ENCODE measurements at places on chromosomes 2 and 18. TPM values are rescaled to one million over a fixed set of nuclear protein-coding genes. Genes with fewer than 3 reads are reported as not detected.

The ORC4 gene
- 34.2 TPM for total RNA-seq

The CD302 gene
- 0.44 TPM for total RNA-seq

The C2orf49 gene
- 18.5 TPM for total RNA-seq

The KHK gene
- 12.4 TPM for total RNA-seq

DNA sequence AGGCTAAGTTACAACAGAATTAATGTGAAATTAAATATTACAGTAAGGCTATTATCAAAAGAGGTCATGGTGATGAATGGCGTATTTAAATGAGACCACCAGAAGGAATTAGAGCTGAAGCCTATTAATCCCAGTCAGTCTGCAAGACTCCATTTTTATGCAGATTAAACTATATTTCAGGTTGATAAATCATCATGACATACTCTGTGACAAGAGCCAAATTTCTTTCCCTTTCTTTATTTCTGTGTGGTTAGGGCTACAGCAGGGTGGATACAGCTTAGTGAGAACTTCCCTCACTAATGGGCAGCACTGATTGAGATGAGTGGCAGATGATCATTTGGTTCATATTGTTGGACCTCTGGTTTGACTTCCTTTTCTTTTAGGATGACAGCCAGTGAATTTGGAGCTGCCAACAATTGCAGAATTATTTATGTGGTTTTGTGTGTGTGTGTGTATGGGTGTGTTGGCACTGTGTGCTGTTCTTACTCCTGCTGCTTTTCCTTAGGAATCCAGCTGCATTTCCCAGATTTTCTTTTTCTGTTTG is 481.3 kb downstream of the PIK3C3 start:
- no peak for DNase-seq

- peak; percentile 8 for DNase-seq
Observed at GRCh38 chr2:7552825-7553570, 635.8 kb downstream of the RNF144A start.

GRCh38 chr2:196252408-196253115 is 81.2 kb upstream of the STK17B start:
- DNase-seq, result no peak

GRCh38 chr18:45448871-45449270 is 166.4 kb upstream of the SLC14A2 start:
- DNase-seq, result no peak

DNA sequence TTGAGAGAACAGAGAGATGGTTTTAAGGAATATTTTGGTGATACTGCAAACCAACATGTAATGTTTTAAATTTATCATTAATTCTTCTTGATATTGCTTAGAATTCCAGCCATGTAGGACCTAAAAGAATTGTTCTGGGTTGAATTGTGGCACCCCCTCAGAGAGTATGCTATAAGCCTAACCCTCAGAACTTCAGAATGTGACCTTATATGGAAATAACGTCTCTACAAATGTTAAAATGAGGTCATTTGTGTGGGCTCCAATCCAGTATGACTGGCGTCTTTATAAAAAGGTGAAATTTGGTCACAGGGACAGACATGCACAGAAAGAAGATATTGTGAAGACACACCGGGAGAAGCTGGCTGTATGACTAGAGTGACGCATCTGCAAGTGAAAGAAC is 193.6 kb downstream of the NRXN1 start:
- no peak for DNase-seq

DNA sequence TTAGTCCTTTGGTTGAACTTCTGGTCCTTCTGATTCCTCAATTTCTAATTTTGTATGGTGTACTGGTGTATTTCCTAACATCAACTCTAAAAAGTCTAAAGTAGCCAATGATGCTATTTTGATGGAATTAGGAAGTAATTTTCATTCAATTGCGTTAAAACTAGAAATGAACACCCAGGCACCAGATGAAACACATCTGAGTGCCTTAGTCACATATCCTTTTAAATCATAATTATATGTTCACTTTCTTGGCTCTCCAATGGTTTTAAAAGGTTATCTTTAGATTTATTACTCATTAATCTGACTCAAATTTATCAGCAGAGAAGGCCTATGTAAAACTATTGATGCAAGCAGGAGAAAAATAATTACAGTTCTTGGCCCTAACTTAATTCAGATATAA is 119.7 kb downstream of the GAREM1 start:
- no peak for DNase-seq

DNA sequence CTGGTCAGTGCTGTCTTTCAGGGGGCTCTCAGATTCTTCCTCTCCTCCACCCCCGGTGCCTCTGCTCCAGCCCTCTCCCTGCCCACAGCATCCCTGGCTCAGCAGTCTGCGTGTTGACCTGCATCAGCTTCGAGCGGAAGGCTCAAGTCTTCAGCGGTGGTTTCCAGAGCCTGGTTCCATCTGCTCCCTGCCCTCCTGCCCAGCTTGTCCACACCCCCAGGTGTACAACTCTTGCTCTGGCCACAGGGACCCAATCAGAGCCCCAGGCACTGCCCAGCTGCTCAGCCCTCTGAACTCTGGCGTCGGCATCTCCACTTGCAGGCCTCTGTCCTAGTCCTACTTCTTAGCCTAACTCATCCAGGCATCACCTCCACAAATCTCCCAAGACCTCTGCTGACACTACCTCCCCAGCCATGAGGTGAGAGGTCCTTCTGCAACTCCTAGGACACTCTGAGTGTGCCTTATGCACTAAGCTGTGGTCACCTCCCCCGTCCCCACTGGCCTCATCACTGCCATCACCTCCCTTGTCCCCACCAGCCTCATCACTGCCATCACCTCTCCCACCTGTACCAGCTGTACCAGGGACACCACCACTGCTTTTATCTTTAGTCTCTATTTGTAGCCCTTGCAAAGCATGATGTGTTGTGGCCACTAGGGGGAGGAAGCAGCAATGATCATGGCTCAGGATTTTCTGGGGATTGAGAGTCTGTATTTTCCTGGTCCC is 60.9 kb downstream of the EDAR start:
- DNase-seq, result no peak

DNA sequence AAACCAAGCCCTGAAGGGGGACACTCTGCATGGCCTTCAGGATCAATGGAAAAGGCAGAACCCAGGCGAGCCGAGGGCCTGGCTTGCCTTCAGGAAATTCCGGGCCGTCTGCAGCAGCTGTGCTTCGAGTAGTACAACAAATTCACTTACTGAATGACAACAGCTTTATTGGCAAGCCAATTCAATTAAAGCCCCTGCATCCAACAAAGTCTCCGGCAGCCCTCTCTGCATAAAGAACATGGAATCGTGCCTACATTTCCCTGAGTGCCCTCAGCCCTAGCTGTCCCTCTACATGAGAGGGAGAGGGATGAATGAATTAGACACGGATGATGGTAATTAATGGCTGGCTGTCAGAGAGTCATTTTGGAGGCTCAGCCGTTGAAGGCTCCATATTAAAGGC is 189.0 kb downstream of the BCL11A start:
- no peak for DNase-seq

DNA sequence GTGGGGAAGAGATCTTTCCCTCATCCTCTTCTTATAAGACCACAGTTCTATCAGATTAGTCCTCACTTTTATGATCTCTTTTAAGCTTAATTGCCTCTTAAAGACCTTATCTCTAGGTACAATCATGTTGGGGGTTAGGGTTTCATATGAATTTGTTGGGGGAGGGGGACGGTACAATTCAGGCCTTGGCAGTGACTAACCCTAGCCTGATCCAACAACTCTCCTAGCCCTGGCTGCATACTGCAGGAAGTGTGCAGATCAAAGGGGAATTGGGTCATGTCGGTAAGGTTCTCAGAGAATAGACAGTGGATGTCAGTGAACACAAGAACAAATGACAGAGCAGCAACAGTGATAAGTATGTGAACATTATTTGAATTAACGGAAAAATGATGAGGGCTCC is 16.4 kb downstream of the CAPN13 start:
- DNase-seq, result no peak

GRCh38 chr2:182330451-182331305 is 96.2 kb downstream of the PDE1A start:
- no peak for DNase-seq

GRCh38 chr2:67337903-67338302 is 59.2 kb upstream of the ETAA1 start:
- DNase-seq, result no peak

GRCh38 chr2:98736464-98736889 is 5.5 kb upstream of the MGAT4A start:
- DNase-seq, result peak; percentile 26

GRCh38 chr2:30865892-30866681 is 58.8 kb upstream of the CAPN13 start:
- no peak for DNase-seq
